Endodermal cell (in vitro differentiated cells): ENCODE measurements at places on chromosomes 1 and 21.

- no peak for DNase-seq
These were observed 227.3 kb upstream of the TMEM51 start for GRCh38 chr1:14926229-14926628.

GRCh38 chr1:107457989-107458388, 317.1 kb downstream of the NTNG1 start:
- no peak for DNase-seq

DNA sequence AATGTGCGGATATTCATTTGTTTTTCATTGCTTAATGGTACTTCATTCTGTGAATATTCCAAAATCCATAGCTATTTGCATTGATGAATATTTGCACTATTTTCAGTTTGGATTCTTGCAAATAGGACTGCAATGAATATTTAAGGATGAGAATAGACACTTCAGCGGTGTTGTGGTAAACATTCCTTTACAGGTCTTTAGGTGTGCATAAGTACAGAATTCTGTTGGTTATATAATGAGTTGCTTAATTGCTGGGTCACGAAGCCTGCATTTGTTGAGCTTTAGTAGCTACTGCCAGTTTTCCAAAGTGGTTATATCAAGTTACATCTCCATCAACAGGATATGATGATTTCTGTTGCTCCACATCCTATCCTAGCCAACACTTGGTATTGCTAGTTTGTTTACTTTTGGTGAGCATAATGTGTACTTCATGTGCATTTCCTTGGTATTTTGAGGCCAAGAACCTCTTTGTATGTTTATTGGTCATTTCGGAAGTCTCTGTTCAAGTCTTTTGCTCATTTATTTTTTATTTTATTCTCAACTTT, 64.2 kb upstream of the CYYR1 start:
- no peak for DNase-seq

GRCh38 chr1:173555651-173556305, 47.1 kb downstream of the SLC9C2 start:
- DNase-seq = no peak

DNA sequence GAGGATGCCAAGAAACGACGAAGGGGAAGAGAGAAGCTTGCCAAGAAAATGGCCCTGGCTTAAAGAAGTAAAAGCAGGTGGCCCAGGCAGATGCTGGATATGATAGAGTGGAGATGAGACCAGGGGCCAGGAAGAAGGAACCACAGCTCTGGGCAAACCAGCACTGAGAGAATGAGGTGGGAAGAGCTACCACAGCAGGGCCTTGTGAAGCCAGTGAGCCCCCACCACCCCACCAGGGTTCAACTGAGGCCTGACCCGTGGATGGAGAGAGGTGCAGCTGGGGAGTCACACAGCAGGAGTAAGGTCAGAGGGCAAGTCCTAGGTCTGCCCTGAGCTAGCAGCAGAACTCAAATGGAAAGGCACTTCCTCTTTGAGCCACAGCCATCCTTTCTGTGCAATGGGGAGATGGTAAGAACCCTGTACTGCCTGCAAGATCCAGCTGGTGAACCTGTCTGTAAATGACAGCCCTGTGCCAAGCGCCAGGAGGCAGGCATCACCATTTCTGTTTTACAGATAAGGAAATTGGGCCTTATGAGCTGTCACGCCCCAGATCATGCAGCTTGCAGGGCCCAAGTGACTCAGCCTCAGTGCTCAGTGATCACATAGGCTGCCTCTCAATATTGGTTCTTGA, 8.5 kb downstream of the SH3BGRL3 start:
- DNase-seq = no peak
